ENCODE measurements at places on chromosomes 6 and 20.
A peak's percentile ranks its signal among the peaks of the same experiment; 100 is the strongest.

- DNase-seq: no peak
Measured at GRCh38 chr6:46452312-46452917, 38.8 kb downstream of the RCAN2 start.

GRCh38 chr20:50120935-50121693 lies 8.2 kb upstream of the UBE2V1 start:
- no peak for DNase-seq

DNA sequence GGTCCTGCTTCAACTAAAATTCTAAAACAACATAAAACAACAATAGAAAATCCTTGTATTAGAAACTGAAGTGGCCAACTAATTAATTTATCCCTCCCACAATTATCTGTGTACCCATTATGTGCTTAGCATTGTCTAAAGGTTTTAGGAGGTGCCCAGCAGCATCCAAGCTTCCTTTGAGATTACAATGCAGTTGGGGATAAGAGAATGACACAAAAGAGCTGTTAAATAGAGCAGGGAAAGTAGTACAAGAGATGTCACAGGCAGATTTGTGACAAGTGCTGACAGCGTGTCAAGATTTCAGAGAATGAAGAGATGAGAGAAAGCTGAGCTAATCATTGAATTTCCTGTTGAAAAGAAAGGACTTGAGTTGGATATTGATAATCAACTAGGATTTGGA lies 204.8 kb downstream of the OTOR start:
- DNase-seq: no peak

DNA sequence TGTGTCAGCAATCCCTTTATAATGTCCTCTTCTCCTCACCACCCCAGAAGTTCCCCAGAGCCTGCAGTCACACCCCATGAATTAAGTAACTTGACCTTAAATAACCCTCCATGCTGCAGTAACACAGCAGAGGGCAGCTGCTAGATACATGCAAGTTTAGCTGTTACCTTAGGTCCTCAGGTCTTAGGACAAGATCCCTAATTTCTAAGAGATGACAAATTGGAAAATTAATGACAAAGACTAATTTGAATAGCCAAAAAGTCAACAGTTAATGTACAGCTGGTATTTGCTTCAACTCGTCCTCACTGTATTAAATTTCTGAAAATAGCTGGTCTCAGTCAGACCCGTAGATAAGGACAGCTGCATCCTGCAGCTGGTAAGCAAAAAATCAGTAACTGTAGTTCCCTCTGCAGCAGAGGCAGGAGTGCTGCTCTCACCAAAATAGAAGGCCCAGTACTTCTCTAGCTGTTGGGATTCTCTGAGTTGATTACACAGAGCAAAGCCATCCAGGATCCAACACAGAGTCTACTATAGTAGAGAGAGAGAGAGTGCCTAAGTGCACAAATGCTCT lies 62.4 kb downstream of the TNFRSF21 start:
- DNase-seq: no peak

- DNase-seq: no peak
Measured at GRCh38 chr20:33332905-33333456, 50.0 kb downstream of the BPIFB1 start.

DNA sequence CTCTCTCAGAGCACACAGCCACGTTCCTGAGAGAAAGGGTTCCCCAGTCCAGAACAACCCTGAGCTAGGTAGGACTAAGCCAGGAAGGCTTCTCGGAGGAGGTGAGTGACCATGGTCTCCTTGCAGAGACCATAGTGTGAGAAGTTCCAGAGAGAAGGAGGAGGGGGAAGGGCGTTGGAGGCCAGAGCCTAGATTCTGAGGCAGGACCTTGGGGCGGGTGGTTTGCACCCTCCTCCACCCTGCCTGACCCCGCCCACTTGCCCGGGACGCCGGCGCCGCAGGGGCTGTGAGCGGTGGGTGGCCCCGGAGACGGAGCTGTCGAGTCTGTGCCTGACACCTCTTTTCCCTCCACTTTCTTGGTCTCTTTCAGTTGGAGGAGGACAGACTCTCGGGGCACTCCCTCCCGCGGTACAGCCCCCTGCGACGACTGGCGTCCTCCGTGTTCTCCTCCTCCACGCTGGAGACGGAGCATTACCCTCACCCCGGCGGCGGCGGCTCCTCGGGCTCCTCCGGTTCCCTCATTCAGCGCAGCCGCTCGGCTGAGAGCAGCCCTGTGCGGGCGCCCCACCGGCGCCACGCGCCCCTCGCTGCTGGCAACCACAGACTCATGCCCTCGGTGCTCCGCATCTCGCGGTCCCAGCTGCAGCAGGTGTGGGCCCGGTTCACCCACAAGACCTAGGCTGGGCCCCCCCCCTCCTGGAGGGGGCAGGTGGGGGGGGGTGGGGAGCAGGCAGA lies 26.2 kb downstream of the TTBK1 start:
- DNase-seq: peak; percentile 35

- no peak for DNase-seq
Measured at GRCh38 chr6:47073125-47074110, 31.3 kb upstream of the ADGRF1 start.

DNA sequence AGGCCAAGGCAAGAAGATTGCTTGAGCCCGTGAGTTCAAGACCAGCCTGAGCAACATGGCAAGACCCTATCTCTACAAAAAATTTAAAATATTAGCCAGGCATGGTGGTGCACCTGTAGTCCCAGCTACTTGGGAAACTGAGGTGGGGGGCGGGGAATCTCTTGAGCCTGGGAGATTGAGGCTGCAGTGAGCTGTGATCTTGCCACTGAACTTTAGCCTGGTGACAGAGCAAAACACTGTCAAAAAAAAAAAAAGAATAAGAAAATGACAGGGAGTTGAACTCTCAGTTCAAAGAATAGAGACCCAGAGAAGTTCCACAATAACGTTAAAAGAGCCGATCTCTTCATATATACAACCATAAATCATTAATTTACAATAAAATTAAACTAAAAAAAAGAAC lies 24.8 kb upstream of the AMD1 start:
- DNase-seq: no peak

DNA sequence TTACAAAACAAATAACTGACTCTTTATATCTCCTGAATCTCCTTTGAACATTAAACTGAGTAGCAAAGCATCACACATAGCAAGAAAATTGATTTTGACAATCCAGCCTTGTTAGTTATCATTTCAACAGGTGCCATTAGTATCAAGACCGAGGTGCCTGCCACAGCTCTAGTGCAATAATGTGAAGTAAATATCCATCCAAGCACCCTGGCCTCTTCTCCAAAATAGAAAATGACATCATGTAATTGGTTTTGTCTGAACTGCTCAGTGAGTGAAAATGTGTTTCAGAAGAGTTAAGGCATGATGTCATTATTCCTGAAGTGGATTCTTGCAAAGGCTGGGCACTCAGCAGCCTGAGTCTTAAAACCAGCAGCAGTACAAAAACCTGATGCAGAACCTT lies 341.4 kb downstream of the PLCB1 start:
- DNase-seq: no peak

- DNase-seq: no peak
Measured at GRCh38 chr20:57871237-57871632, 161.4 kb upstream of the PMEPA1 start.
